RPMI7951 (cell line): ENCODE measurements at places on chromosomes 12 and 14. TPM values are rescaled to one million over a fixed set of nuclear protein-coding genes. Genes with fewer than 3 reads are reported as not detected.

DNA sequence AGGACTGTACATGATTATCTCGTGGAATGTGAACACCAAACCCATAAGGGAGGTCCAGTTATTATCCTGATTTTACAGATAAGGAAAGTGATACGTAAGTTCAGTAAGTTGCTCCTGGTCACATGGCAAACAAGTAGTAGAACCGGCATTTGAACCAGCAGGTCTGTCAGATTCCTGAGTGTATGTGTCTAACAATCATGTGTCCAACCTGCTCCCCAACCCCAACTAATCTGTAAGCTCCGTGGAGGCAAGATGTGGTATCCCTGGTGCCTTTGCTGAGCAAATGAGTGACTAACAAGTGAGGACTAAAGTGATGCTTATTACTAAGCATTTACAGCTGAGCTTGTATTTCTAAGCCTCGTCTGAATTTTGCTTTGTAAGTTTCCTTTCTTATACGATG, 65.9 kb downstream of the PTPN21 start:
- DNase-seq = no peak

Gene CFAP73
- not detected in 2 replicates for total RNA-seq

GRCh38 chr12:12718381-12718759, 1.2 kb downstream of the CDKN1B start:
- no peak for DNase-seq

Gene NOS1
- total RNA-seq = not detected in 2 replicates

- DNase-seq = no peak
Measured at GRCh38 chr12:30278401-30278800, 417.3 kb downstream of the IPO8 start.

- DNase-seq = no peak
Measured at GRCh38 chr14:94995551-94995950, 161.8 kb downstream of the DICER1 start.

DNA sequence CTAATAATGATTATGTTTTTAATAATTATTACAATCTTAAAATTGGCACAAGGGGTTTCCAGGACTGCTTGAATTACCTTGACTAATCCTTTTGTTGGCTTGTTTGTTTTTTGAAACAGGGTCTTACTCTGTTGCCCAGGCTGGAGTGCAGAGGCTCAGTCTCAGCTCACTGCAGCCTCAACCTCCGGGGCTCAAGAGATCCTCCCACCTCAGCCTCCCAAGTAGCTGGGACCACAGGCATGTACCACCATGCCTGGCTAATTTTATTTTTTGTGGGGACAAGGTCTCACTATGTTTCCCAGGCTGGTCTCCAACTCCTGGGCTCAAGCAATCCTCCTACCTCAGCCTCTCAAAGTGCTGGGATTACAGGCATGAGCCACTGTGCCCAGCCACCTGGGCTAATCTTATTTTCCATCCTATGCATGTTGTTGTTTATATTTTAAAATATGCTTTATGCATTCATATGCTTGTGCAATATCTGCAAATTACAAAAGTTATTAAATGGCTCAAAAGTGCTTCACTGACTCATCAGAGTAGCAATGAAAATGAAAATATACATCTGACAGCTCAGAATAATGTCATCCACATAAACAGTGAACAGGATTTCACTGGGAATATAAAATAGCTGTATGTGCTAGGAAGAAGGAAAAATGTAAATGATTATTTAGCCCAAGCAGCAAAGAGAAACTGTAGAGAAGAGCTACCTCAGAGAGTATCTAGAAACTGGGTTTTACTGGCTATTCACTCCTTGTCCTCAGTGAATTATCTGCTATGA, 24.8 kb upstream of the PLEKHG6 start:
- no peak for DNase-seq

DNA sequence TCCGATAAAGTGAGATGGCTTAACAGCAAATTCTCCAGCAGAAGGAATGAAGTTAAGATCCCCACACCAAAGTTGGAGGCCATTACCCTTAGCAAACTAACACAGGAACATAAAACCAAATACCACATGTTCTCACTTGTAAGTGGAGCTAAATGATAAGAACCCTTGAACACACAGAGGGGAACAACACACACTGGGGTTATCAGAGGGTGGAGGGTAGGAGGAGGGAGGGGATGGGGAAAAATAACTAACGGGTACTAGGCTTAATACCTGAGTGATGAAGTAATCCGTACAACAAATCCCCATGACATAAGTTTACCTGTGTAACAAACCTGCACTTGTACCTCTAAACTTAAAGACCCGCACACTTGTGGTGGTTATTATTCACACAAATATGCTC, 240.4 kb upstream of the NAV3 start:
- DNase-seq = no peak

GRCh38 chr14:87967496-87967895, 25.5 kb downstream of the GALC start:
- no peak for DNase-seq

Gene RPGRIP1
- total RNA-seq = 0.12 TPM in 1 of 2 replicates, not detected in the other

Gene OR4Q2
- not detected in 2 replicates for total RNA-seq

Gene SOAT2
- total RNA-seq = not detected in 2 replicates

Gene KCNH5
- total RNA-seq = under 0.01 TPM in 1 of 2 replicates, not detected in the other

Gene TPPP2
- total RNA-seq = not detected in 2 replicates

DNA sequence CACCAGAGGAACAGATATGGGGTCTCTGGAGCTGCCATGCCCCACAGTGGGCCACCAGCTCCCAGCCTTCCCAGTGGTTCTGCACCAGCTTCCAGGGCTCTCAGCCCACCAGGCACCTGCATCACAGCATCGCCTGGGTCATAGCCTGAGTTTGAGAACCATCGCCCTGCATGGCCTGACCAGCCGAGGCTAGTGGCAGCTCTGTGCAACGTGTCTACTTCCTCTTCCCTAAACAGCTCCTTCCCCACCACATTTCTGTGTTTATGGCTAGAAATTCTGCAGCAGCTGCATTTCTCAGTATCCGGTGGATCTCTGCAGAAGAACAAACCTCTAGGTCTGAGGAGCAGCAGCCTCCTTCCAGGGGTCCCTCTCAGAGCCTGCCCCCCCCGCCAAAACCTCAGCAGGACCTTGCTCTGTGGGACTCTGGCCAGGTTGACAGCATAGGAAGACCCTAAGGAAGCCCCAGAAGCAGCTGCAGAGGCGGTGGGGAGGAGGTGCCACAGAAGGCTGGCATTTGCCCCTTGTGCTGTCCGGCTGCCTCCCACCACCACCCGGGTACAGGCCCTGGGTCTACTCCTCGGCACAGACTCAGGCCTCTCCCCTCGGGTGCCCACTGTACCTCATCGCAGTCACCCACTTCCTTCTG, 47.7 kb downstream of the PSMA6 start:
- DNase-seq = no peak

- DNase-seq = no peak
Measured at GRCh38 chr12:132227782-132228475, 83.7 kb downstream of the NOC4L start.

Gene LTBP2
- total RNA-seq = 22.8 and 26.0 TPM in 2 replicates
